ENCODE measurements at places on chromosomes 5 and 9.

DNA sequence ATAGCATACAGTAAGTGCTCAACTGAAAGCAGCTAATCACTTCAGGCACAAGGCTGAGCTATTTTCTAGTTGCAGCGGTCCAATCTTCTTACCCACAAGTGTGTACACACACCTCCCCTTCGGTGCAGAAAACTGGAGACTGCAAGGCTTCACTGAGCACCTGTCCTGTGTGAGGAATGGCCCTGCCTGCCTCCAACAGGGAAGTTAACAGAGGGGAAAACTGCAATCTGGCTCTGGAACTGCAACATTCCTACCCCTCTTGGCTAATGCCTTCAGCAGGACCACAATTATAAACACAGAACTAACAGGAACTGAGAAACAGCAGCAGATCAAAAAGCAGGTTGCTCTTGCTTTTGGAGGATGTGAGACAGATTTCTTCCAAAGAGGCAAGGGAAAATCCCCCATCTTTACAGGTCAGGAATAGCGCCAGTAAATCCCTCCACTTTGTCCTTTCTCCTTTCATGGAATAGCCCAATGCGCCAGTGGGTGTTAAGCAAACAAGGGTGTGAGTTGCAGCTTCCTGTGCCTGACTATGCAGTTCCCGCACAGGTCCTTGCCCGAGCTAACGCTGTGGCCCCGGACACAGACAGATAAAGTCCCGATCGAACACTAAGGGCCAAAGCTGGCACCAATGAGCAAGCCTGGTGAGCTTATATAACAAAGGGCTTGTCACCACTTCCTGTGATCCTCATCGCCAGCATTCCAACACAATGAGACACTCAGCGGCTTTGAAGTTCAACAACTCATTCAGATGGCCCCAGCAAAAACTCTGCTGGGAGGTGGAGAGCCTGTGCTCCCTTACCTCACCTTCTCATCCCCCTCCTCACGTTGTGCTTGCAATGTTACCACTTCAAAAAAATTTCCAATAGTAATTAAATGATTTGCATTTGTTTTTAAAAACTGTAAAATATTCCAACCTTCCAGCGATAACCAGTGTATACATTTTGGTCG, 21.5 kb downstream of the SHB start:
- DNase-seq: no peak

- DNase-seq: no peak
Measured at GRCh38 chr5:15008921-15009320, 137.3 kb upstream of the ANKH start.

DNA sequence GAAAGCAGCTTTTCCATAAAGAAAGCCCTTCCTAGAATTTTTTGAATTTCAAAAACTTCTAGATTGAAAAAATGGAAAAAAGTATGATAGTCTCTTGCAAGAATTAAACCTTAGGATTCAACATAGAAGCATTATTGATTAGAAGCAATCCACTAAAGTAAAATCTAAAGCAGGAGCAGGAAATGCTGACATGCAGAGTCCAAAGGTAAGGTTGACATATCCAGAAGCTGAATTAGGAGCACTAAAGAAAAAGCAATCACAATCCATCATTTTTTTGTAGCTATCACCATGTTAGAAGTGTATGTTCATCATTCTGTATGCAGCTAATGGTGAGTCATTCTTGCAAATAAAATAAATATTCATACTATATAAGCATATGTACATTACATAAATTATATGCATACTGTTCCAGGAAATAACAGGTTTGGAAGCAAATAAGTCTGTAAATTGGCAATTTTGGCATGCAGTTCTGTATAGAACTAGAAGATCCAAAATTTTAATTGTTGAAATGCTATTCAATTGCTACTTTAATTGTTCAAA, 39.4 kb upstream of the RNF180 start:
- no peak for DNase-seq

GRCh38 chr5:60719329-60719728, 19.4 kb upstream of the DEPDC1B start:
- no peak for DNase-seq

- no peak for DNase-seq
Measured at GRCh38 chr9:133454325-133454724, 5.5 kb upstream of the CACFD1 start.

GRCh38 chr5:146877783-146878475, 628 bp downstream of the PPP2R2B start:
- no peak for DNase-seq

DNA sequence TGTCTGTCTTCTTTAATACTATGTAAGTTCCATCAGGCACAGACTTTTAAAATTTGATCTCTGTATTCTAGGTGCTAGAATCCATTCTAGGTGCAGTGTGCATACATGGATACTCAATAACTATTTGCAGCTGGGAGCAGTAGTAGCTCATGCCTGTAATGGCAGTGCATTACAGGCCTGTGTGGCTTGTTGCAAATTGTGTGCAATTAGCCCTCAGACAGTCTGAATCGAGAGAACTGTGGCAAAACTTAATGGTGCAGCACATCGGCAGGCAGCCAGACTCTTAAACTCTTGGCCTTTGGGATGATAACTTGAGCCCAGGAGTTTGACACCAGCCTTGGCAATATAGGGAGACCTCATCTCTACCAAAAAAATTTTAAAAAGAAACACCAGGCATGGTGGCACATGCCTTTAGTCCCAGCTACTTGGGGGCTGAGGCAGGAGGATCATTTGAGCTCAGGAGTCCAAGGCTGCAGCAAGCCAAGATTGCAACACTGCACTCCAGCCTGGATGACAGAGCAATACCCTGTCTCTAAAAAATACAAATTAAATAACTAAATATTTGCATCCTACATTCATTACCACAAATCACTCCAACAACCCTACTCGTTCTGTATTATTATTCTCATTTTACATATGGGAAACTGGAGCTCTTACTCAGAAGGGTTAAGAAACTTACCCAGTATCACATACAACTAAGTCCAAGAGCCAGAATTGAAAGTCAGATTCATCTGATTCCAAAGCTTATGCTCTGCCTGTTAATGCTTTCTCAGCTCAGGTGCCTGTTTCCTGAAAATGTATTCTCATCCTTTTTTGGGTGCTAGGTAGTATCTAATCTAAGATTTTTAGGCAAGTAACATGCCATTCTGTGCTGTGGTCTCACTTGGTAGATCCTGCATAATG, 30.1 kb downstream of the PRKACG start:
- no peak for DNase-seq

DNA sequence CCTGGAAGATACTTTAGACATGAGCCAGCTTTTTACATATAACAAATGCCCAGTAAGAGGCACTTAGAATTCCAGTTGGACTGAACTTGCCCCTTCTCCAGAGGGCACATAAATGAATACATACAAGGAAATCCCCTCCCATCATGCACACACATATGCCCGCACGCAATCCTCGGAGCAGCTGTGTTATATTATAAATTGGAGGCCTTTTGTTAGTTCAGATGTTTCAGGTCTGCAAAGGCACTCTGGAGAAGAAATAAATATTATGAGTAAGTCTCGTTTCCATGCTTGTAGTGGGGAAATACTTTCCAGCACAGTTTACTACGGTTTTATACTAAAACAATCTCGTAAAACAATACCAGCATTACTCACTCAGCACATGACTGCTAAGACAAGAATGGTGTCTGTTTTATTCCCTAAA, 17.6 kb upstream of the MUSK start:
- no peak for DNase-seq

- DNase-seq: no peak
Measured at GRCh38 chr5:150407096-150407720, 5.5 kb downstream of the CD74 start.

GRCh38 chr9:124802426-124802825, 25.5 kb downstream of the OLFML2A start:
- DNase-seq: no peak

DNA sequence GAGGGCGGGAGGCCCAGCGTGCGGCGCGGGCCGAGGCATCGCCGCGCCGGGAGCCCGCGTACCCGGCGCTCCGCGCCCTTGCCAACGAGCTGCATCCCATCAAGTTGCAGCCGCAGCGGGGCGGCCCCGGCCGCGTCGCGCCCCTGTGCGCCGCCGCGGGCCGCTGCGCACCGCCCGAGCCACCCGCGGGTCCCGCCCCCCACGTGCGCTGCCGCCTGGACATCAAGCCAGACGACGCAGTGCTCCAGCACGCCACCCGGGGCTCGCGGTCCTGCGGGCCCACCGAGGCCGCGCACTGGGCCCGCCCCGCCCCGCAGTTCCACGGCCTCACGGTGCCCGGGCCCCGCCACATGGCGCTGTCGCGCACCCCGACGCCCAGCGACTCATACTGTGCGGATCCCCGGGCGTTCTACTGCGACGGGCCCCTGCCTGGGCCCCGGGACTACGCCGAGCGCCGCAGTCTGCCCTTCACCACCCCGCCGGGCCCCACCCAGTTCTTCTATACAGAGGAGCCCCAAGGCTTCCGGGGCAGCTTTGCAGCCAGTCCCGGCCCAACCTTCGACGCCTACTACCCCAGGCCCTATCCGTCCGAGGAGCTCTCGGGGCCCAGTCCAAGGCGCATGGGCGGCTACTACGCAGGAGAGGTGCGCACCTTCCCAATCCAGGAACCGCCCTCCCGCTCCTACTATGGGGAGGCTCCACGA, 2.6 kb downstream of the AJM1 start:
- no peak for DNase-seq

DNA sequence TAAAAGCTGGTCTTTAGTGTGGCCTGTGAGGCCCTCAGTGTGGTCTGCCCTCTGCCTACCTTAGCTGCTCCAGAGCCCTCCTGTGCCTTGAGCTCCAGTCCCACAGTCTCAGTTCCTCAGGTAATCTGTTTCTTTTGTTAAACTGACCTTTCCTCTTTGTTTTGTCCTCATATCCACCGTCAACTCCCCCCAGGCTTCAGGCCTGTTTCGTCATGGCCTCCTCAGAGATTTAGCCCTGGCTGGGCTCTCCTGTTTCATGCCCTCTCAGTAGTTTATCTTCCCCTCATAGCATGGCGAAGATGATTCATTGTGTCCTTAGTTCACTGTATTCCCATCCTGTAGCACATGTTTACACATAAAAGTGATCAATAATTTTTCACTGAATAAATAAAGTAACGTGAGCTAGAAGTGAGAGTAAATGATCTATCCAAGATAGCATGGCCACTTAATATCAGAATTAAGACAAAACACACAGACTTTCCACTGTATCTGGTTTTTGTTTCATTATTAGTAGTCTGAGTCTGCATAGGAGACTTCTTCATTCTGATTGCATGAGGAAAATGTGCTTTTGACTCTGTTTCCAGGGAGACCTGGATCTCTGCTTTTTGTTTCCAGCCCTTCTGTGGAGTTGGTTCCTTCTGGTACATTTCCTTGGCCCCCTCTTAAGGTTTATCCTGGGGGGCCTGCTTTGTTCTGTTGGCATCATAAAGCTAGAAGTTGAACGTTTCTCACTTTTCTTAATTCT, 70.5 kb downstream of the SNX24 start:
- DNase-seq: no peak

GRCh38 chr5:129361441-129362025, 98.6 kb upstream of the ADAMTS19 start:
- DNase-seq: no peak

GRCh38 chr9:24413651-24414050, 132.0 kb downstream of the IZUMO3 start:
- DNase-seq: no peak

GRCh38 chr5:113293068-113293974, 141.5 kb downstream of the TSSK1B start:
- DNase-seq: no peak
